ENCODE measurements at places on chromosomes 13 and 19. TPM values are rescaled to one million over a fixed set of nuclear protein-coding genes. Genes with fewer than 3 reads are reported as not detected.

GRCh38 chr13:110197026-110197425 is 109.9 kb downstream of the COL4A1 start:
- H3K36me3 ChIP-seq: no peaks in the 10 kb centered on the region
- no peaks in the 10 kb centered on the region for H3K4me1 ChIP-seq
- H3K27me3 ChIP-seq: no peaks in the 10 kb centered on the region
- H3K4me3 ChIP-seq: no peak overlapping the region
- no peak overlapping the region for H3K27ac ChIP-seq

- H3K4me1 ChIP-seq: no peaks in the 10 kb centered on the region
- H3K36me3 ChIP-seq: no peaks in the 10 kb centered on the region
- no peaks in the 10 kb centered on the region for H3K27me3 ChIP-seq
- DNase-seq: no peak
These were observed 113.9 kb downstream of the CRYL1 start for GRCh38 chr13:20411638-20412342.

GRCh38 chr19:2230807-2231533 is 5.2 kb downstream of the PLEKHJ1 start:
- no peak for DNase-seq
- peaks cover 31% of the 10 kb centered on the region for H3K36me3 ChIP-seq
- H3K4me3 ChIP-seq: no peak overlapping the region

GRCh38 chr19:50877338-50877737 is 4.1 kb downstream of the KLK2 start:
- no peaks in the 10 kb centered on the region for H3K36me3 ChIP-seq
- H3K27me3 ChIP-seq: no peaks in the 10 kb centered on the region
- H3K27ac ChIP-seq: no peak overlapping the region
- DNase-seq: no peak

- DNase-seq: no peak
- H3K36me3 ChIP-seq: no peaks in the 10 kb centered on the region
- no peaks in the 10 kb centered on the region for H3K4me1 ChIP-seq
- H3K27me3 ChIP-seq: no peaks in the 10 kb centered on the region
- no peak overlapping the region for H3K27ac ChIP-seq
- no peak overlapping the region for H3K4me3 ChIP-seq
These were observed 1504.2 kb downstream of the EFNB2 start for GRCh38 chr13:105031306-105031705.

- DNase-seq: peak; percentile 53
- peak overlapping the region; percentile 12 for H3K4me3 ChIP-seq
- peak overlapping the region; percentile 39 for H3K27ac ChIP-seq
- peaks cover 14% of the 10 kb centered on the region for H3K4me1 ChIP-seq
- no peaks in the 10 kb centered on the region for H3K36me3 ChIP-seq
These were observed 158.3 kb downstream of the FOXO1 start for GRCh38 chr13:40508127-40508526.

DNA sequence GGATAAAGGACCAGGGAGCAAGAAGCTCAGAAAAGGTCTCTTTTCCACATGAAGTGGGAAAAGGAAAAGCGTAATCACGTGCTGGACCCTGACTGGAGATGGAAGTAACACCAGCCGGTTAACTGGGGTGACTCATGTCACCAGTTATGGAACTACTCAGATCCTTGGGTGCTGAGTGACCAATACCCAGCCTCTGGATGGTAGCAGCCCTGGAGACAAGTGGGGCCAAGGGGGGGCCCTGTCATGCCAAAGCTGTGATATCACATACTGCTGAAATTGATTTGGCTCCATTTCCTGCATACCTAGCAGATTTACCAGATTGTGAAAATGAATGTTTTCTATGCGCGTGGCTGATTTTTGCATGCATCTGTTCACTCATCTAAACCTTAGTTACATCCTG is 158.9 kb downstream of the ZIC5 start:
- H3K27ac ChIP-seq: no peak overlapping the region
- H3K4me3 ChIP-seq: no peak overlapping the region
- H3K36me3 ChIP-seq: no peaks in the 10 kb centered on the region

Gene ACER1
- not detected for total RNA-seq

Gene RAP2A
- total RNA-seq: 18.3 TPM

DNA sequence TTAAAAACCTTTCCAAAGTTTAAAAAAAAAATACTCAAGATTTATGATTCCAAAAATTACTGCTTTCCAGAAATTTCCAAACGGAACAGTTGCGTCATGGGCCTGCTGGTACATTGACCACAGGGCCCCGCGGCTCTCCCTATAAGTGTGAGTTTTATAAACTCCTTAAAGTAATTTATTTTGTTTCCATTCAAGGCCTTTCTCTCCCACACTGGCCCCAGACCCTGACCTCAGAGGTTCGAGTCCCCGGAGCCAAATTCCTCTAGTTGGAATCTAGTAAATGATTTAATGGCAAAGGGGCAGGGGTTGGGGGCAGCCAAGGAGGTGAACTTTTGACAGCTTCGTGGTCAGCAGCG is 97.5 kb downstream of the INSR start:
- peak overlapping the region; percentile 86 for H3K4me3 ChIP-seq
- peaks cover 26% of the 10 kb centered on the region for H3K4me1 ChIP-seq
- H3K36me3 ChIP-seq: no peaks in the 10 kb centered on the region
- no peaks in the 10 kb centered on the region for H3K27me3 ChIP-seq
- DNase-seq: no peak

DNA sequence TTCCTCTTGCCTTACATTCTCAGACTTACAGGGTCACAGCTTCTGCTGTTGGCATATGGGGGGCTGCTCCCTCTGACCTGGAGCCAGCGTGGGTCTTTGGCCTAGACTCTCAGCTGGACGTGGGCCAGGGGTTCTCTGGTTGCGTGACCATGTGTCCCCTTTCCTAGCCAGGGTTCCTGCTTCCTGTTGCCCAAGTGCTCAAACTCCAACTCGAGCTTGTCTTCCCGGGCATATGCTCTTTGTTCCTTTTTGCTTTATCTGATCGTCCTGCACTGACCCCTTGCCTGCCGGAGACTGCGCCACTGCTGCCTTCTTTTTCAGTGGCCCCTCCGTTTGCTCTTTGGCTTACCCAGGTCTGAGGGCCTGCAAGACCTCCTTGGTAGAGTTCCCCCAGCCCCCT is 25.3 kb upstream of the GPR183 start:
- H3K27me3 ChIP-seq: no peaks in the 10 kb centered on the region
- peak; percentile 52 for DNase-seq
- no peaks in the 10 kb centered on the region for H3K36me3 ChIP-seq

- peaks cover 15% of the 10 kb centered on the region for H3K4me1 ChIP-seq
- H3K36me3 ChIP-seq: no peaks in the 10 kb centered on the region
- H3K4me3 ChIP-seq: no peak overlapping the region
- no peaks in the 10 kb centered on the region for H3K27me3 ChIP-seq
These were observed 64.6 kb downstream of the CCNE1 start for GRCh38 chr19:29876414-29876813.

Gene KCNC3
- total RNA-seq: 1.4 TPM

Gene MRPS12
- total RNA-seq: 26.8 TPM

DNA sequence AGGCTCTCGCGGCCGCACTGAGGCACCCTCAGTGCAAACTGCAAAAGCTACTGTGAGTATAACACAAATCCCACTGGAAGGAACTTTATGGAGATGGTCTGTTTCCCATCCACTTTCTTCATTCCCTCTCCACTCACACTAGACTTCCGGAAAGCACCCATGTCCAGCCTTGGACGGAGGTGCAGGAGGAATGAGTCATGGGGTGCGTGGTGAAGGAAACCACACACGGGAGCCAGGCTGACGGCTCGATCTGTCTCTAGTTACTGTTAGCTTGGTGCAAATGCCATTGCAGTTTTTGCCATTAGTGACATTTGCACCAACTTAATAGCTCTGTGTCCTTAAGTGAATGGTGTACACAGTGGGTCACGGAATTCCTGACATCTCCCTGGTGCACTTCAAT is 14.6 kb downstream of the NLRP8 start:
- H3K27me3 ChIP-seq: no peaks in the 10 kb centered on the region
- H3K4me1 ChIP-seq: no peaks in the 10 kb centered on the region
- no peak overlapping the region for H3K27ac ChIP-seq
- H3K4me3 ChIP-seq: no peak overlapping the region

DNA sequence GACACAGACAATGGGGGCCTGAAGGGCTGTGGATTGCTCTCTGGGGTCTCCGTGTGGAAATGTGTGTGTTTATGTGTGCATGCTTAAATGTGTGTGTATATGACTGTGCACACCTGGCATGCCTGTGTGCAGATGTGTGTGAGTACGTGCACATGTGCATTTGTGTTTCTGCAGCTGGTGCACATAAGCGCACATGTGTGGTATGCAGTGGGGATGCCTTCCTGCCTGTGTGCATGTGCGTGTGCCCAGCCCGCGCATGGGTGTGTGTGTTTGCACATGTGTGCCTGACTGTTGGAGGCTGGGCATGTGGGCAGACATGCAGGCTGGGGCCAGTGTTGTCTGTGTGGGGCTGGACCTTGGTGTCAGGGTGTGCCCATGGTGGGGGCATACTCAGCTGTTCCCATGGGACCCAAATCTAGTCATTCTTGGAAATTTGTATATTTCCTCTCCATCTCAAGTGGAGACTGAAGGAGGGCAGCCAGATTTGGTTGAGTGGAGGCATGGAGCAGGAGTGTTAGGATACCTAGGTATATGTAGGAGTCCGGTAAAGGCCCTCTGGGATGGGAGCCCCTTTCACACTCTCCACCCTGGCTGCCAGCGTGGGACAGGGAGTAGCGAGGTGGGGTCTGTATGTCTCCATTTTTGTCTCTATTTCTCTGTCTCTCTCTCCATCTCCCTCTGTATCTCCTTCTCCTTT is 49.9 kb downstream of the CELF5 start:
- H3K27ac ChIP-seq: no peak overlapping the region
- peaks cover 84% of the 10 kb centered on the region for H3K27me3 ChIP-seq
- H3K4me1 ChIP-seq: no peaks in the 10 kb centered on the region
- no peaks in the 10 kb centered on the region for H3K36me3 ChIP-seq

Gene PRKCSH
- total RNA-seq: 31.6 TPM

GRCh38 chr13:29458419-29458818 is 137.1 kb downstream of the SLC7A1 start:
- no peak for DNase-seq
- H3K4me3 ChIP-seq: no peak overlapping the region
- no peaks in the 10 kb centered on the region for H3K27me3 ChIP-seq
- no peaks in the 10 kb centered on the region for H3K36me3 ChIP-seq

Gene KIR2DL3
- total RNA-seq: not detected

- no peak overlapping the region for H3K4me3 ChIP-seq
- no peak overlapping the region for H3K27ac ChIP-seq
- H3K27me3 ChIP-seq: no peaks in the 10 kb centered on the region
- H3K4me1 ChIP-seq: no peaks in the 10 kb centered on the region
- peaks cover 4% of the 10 kb centered on the region for H3K36me3 ChIP-seq
- no peak for DNase-seq
These were observed 9.6 kb downstream of the TGFB1 start for GRCh38 chr19:41344162-41344561.

GRCh38 chr19:36408101-36408500 is 10.3 kb downstream of the ZFP82 start:
- no peak overlapping the region for H3K27ac ChIP-seq
- peaks cover 69% of the 10 kb centered on the region for H3K36me3 ChIP-seq
- H3K27me3 ChIP-seq: no peaks in the 10 kb centered on the region

- peak overlapping the region; percentile 56 for H3K27ac ChIP-seq
- peak; percentile 53 for DNase-seq
- H3K27me3 ChIP-seq: no peaks in the 10 kb centered on the region
These were observed 70.5 kb downstream of the IRS2 start for GRCh38 chr13:109715902-109716301.

All from gastrocnemius medialis (tissue), 4 donors.